Thoracic aorta (tissue), 2 donors: ENCODE measurements at places on chromosomes 12 and 14.

DNA sequence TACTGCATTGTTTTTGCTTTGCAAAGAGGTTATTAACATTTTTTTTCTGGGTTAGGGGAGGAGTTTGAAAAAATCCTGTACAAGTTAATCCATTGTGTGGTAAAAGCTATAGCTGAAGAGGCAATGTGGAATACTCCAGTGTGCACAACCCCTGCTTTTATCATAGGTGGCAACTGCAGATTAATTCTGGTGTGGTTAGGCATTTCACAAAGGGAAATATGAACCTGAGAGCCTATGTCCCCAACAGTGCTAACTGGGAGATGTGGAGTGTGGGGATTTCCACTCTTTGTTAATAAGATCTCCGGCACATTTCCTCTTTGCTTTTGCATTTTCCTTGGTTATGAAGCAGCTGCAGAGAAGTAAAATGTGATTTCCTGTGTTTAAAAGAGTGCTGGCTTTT lies 33.6 kb downstream of the PRORP start:
- DNase-seq: no peak

DNA sequence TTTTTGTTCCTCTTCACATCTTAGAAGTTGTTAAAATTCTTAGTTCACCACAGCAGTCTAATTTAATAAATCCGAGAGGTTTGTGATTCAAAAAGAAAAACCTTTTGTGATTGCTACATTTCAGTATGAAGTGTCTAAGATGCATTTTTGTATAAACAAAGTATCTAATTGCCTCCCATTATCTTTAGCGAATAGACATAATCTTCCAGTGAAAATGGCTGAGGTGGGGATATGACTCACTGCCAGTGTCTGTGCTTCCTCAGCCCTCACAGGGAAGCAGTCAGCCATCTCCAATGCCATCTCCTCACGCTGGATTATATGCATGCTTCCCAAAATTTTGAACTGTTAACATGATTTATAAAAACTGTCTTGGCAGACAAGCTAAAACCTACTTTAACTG lies 7.6 kb downstream of the GCH1 start:
- no peak for DNase-seq

DNA sequence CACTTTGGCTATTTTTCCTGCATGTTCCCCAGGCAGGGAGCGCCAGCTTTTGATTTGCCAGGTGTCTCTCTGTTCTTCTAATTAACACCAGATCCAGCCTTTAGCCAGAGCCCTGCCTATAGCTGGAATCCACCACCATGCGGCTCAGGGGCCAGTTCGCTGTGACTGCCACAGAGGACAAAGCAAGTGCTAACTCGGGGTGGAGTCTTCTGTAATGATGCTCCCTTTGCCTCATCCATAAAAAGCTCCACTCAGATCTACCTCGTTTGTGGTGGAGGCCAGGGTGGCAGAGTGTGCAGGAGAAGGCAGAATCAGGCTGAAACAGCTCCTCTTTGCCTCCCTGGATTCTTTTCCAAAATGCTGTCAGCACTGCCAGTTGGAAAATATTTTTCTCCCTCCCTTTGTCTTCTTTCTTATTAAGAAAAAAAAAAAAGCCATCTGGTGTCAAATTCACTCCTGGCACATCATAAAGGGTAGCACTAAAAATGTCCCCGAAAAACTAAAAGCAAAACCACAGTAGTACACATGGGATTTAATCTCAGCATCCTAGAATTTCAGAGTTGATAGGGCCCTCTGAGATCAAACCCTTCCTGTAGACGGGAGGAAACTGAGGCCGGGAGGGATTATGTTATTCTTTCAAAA lies 18.0 kb upstream of the CTDSP2 start:
- no peak for DNase-seq

- DNase-seq: no peak
Observed at GRCh38 chr12:82225871-82226270, 132.3 kb downstream of the CCDC59 start.

DNA sequence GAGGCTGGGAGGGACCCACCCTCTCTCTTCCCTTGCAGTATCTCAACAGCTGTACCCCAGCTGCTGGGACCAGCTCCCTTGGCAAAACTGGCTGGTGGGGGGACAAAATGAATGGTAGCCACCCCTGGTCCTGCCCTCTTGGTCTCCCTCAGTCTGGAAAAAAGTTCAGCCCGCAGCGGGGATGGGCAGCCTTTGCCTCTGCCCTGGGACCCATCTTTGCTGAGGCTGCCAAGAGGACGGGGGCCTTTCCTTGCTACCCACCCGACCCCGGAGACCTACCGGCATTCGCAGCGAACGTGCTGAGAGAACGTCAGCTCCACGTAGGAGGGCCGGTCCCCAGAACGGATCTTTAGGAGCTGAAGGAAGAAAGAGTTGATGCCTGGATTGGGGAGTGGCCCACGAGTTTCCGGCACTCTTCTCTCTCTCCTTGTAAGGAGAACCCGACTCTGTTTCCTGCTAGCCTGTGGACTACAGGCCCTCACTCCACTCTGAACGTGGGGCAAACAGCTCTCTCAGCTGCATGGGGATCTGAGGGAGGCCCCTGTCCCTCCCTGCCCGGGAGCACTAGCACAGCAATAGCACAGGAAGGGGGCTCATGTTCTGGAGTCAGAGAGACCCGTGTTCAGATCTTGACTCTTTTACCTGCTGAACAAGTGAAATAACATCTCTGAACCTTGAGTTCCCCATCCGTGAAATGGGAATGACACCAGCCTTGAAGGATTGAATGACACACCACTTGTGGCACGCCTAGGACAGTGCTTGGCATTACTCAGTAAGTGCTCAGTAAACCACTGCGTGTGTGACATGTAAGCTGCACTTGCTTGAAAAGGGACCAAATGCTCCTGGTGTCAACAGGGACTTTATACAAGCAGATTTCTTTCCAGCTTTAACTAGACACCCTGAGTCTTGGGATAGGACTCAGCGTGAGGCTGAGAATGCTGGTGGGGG lies 6.9 kb downstream of the PGF start:
- DNase-seq: no peak

- no peak for DNase-seq
Observed at GRCh38 chr12:51382173-51382572, 9.0 kb downstream of the GALNT6 start.

DNA sequence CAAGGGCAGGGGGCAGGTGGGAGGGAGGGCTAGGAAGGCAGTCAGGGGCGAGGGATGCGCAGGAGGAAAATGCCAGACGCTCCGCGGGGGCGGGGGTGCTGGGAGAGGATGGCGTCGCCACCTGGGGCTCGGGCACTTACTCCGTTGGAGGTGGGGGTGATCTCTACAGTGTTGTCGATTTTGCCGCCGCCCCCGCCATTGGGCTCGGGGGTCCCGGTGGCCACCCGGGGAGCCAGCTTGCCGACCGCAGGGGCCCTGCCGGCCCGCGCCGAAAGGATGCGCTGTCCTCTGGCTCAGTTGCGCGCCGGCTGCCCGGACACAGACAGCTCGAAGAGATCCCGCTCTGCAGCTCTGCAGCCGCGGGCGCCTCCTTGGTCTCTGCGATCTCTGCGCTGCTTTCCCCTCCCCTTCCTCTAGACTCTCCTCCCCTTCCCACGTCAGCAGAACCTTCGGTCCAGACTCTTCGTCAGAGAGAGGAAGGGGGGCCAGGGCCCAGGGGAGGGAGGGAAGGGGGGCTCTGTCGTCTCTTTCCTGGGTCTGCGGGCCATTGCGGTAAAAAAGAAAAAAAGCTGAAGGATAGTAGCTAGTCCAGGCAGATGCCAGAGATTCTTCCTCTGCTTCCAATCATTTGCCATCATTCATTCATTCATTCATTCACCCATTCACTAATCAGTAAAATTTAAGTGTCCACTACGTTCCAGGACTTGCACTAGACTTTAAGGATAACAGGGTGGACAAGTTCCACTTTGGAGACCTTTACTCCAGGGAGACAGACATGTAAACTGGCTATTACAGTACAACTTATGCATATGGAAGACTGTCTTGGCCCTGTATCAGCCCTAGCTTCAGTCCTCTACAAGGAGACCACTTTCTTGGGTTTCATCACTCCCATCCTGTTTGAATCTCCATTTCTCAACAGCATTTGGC lies at the start of gene SLC22A17:
Gene SLC22A17 (minus strand): TSS at position 382 of the 927 bp plus-strand sequence.
- DNase-seq: peak; percentile 61

GRCh38 chr12:65162609-65163008 lies 6.8 kb upstream of the LEMD3 start:
- DNase-seq: no peak

GRCh38 chr12:8629486-8630033 lies 16.9 kb upstream of the AICDA start:
- DNase-seq: no peak

- DNase-seq: no peak
Observed at GRCh38 chr14:94631536-94632304, 19.5 kb downstream of the SERPINA3 start.

DNA sequence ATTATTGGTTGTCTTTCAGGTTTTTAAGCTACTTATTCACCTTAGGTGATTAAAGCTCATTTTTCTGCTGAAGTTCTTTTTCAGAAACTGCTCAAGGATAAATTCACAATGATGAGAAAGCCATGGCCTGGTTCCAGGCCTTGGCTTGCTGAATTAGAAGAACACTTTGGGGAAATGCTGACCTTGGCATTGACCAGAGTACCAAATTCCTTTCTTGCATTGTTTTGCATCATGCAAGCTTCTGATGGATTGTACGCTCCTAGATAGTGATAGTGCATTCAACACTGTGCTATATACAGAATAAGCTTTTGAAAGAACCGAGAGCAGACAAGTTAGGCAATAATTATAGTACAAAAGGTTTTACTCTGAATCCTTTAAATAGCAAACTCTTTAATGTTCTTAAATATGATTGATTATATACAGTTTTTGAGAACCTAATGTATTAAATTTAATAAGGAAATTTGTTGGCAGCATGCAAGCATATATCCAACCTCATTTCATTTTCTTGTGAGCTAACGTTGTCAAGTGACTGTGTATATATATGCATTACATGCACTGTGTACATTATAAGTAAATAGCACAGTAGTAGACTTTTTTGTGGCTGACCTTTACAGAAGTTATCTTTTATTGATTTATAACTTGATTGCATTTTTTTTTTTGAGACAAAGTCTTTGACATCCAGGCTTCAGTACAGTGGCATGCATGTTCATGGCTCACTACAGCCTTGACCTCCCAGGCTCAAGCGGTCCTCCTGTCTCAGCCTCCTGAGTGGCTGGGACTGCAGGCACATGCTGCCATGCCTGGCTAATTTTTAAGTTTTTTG lies 99.2 kb downstream of the DIP2B start:
- no peak for DNase-seq

DNA sequence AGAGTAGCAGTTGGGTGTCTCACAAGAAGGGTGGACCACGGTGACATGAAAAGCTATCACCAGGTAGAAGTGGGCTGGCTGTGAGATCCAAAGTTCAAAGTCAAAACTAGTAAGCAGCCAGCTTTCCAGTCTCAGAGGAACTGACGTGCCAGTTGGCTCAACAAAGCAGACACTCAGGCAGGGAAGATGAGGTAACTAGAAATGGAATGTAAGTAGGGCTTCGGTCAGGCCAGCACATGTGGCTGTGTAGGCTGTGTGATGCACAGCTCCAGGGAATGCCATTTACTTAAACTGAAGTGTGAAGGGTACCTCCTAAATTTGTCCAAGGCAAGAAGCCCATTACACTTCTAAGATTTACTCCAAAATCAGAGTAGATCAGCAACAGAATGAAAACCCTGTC lies 43.6 kb downstream of the PTPRR start:
- DNase-seq: no peak

- DNase-seq: no peak
Observed at GRCh38 chr12:26791301-26791791, 41.6 kb downstream of the ITPR2 start.

- DNase-seq: no peak
Observed at GRCh38 chr12:18345021-18345735, 83.9 kb downstream of the PIK3C2G start.

DNA sequence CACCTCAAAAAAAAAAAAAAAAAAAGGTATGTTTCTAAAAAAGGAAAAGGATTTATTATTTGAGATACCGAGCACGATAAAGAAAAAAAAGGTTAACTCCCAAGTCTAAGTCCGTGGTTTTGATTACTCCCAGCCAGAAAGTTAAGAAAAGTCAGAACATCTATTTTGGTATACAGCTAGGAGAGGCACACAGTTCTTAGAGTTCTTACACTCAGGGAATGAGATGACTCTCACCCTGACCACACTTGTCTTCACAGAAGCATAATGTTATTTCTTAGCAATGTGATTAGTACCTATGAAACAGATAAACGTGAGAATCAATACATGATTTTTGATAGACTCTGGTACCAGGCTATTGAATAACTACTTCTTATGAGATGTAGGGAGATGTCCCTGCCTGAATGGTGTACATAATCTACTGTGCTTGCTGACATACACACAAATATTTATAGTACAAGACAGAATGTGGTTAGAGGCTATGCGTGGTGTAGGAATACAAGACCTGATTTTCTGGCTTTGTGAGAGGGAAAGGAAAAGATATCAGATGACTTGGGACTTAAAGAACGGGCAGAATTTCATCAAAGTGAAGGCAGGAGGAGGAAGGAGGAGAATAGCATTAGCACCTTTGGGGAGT lies 31.6 kb downstream of the LIMA1 start:
- DNase-seq: no peak

DNA sequence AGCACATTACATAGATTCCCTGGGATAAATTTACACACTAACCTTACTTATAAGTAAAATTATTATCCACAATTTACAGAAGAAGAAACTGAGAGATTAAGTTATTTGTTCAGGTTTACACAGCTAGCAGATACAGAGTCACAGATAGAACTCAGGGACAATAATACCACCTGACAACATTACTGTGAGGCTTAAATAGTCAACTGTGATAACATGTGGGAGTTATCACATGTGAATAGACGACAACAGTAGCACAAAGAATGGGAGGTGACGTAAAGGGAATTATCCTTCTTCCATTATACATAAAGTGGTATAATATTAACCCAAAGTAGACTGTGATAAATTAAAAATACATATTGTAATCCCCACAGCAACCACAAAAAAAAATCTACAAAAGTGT lies 6.2 kb upstream of the SPIC start:
- DNase-seq: no peak

- DNase-seq: no peak
Observed at GRCh38 chr12:12064596-12064995, 6.1 kb upstream of the BCL2L14 start.
